ENCODE measurements at places on chromosomes 12 and 14.

DNA sequence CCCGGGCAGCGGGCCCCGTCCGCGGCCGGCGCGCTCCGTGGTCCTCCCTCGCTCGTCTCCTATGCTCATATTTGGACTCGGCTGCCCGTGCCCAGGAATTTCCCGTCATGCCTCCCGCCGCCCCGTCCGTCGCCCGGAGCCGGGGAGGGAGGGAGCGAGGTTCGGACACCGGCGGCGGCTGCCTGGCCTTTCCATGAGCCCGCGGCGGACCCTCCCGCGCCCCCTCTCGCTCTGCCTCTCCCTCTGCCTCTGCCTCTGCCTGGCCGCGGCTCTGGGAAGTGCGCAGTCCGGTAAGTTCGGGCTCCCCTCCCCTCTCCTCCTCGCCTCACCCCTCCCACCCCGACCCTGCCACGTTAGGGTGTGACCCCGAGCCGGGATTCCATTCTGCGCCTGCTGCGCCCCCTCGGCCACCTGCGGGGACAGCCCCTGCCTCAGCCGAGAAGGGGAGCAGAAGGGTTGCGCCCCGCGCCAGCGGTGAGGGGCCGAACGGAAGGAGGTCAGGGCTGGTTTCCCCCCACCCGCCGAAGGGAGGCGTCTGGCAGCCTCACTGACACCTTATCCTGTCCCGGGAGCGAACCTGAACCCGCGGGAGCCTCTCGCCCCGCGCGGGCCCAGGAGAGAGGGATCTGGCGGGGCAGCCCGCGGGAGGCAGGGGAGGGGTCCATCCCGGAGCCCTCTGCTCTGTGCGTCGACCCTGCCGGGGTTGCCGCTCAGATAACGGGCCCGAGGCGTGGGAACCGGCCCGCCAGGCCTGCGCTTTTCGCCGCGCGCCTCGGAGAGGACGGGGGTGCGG is at the start of gene MSRB3:
TSS of gene MSRB3 (plus strand) at position 108 of the 793 bp plus-strand sequence. CDS start 29,897 bp downstream, outside the sequence.
- peak; percentile 90 for DNase-seq

GRCh38 chr14:85948153-85948552 is 418.2 kb downstream of the FLRT2 start:
- DNase-seq, result peak; percentile 3

DNA sequence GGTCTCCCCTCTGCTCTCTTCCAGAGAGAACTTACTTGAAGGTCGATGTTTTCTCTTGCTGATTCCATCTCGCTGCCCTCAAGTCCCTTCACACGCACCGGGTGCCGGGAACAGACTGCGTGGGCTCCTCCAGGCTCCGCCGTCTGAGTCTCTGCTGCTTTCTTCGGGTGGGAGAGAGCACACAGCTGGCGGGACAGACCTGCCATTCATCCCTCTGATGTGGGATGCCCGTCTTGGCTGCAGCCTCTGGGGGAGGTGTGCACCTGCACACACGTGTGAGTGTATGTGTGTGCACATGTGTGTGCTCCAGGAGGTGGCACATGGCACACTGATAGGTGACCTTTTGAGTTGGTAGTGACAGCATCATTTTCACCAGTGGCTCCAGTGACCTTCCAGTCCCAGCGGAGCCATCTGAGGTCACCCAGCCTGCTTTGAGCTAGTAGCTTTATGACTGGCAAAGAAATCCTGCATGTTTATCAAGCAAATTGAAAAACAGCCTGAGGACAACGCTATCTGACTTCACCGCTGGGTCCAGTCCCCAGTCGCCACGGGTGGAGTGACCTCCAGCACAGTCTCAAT is at the start of gene NINJ2:
TSS of gene NINJ2 (minus strand) at position 153 of the 579 bp plus-strand sequence. CDS start at position 68, 85 bp downstream.
- no peak for DNase-seq

DNA sequence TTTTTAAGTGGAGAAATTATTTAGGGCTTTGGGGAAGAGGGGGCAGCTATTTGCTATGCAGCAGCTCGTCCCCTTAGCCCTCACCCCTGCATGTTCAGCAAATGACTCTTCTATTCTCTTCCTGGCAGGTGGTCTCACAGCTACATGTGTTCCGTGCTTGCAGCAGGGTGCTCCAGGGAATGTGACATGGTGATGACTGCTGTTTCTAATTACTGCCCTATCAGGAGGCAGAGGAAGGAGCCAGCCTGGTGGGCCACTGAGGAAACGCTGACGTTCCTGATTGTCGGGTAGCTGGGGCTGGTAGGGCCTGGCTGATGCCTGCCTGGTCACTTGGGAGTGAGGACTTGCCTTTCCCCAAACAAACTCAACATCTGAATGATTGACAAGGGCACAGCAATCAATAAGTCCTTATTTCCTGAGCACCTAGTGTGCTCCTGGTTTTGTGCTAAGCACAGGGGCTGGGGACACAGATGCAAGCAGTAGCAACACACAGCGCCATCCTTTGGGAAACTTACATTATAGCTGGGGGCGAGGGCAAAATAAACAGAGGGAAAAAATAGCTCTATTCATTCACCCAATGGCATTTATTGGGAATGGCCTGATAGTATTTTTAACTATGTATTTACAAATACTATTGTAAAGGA is 377.8 kb downstream of the FUT8 start:
- DNase-seq, result no peak

- DNase-seq, result peak; percentile 65
These were observed 114.0 kb upstream of the TMEM132D start for GRCh38 chr12:130017591-130018449.

DNA sequence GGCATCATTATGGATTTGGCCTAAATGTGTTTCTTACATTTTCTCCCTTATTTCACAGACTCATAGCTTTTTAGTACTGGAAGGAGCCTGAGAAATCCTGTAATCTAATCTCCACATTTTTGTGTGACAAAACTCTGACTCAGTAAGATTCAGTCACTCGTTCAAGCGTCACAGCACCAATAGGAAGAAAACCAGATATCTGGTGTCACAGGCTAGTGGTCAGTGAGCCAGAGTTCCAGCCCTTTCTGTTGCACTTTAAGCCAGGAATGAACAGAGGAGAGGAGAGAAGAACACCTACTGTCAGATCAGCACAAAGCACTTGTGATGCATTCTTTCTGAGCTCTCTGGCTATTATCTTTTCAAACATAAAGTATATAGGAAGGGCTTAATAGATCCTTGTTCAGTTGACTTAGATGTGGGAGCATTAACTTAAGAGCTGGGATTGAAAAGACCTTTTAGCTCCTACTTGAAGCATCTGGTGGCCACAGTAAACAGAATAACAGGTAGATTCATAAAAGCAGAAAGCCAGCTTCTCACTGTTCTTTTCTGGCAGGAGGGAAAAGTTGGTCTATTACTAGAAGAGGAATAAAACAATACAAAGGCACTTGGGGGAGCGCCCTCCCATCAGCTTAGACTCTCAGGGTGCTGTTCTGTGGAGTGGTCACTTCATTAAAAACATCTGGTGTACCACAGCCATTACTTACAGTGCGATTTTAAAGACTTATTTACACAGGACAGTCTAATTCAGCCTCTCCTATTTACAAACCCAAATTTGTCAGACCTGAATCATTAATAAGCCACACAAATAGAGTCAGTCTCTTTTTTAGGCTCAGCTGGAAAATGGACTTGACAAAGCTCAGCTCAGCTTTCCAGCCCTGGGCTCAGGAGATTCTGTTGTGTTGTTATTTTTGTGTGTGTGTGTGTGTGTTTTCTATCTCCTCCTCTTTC is 12.2 kb upstream of the NID2 start:
- DNase-seq, result no peak

- DNase-seq, result no peak
These were observed 96.6 kb downstream of the SCN8A start for GRCh38 chr12:51687614-51688013.

- DNase-seq, result no peak
These were observed 4.3 kb downstream of the PRKAB1 start for GRCh38 chr12:119672194-119672593.

- DNase-seq, result no peak
These were observed 64.5 kb upstream of the GTF2A1 start for GRCh38 chr14:81285245-81285644.

DNA sequence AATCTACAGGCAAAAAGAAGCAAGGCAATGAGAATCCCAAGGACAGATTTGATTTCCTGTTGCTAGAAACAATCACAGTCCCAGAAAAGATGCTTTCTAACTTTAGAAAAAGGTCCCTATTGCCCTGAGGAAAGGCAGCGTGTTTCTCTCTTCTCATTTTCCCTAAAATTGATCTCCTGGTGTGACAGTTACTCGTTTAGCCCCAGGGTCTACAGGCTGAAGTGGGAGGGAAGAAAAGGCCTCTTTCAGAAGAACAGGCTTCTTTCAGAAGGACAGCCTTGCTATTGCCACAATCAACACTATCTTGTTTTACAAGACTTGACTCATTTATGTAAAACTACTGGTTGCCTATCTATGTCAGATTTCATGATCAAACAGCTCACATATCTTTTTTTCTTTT is 121.8 kb upstream of the OR4E1 start:
- no peak for DNase-seq

GRCh38 chr14:64880221-64881121 is 764 bp upstream of the SPTB start:
- DNase-seq, result peak; percentile 82

DNA sequence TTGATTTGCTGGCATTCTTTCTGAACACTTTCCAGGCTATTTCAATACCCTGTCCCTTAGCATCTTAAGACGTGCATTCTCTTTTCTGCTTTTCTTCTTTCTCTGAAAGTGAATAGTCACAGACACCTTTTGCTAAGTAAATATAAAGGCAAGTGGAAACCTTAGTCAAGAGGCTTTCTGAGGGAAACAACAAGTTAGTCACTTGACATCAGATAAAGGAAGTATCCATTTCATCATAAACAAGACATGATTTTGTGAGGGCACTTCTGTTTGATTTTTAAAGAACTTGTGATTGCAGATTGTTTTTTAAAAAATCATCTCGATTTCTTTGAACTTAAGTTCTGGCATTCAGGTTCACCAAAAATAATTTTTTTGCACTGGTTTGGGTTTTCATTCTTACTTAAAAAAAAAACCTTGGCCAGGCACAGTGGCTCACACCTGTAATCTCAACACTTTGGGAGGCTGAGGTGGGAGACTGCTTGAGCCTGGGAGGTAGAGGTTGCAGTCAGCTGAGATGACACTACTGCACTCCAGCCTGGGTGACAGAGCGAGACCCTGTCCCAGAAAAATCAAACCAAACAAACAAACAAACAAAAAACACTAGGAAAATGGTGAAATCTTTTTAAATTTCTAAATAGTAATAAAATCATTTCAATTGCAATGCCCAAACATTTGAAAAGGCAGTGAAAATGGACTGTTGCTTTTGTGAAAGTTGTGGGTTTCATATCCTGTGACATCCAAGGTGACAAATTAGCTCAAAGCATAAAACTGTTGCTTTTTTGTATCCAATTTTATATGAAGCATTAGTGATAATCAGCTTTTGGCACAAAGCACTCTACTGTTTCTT is 8.3 kb upstream of the KLHL42 start:
- DNase-seq, result no peak

DNA sequence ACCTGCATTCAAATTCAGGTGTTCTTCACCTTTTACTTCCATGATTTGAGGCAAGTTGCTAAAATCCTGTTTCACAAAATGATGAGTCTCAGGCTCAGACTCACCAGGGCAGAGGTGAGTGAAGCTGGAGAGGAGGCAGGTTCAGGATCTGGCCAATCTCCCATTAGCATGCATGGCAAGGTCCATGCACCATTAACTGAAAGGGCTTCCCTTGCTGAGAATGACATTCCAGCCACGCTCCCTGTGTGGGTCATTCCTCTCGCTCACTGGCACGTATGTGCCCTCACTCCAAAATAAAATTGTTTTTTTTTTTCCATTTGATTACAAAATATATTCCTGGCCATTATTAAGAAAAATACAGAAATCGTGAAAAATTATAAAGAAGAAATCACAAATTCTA is 257.6 kb downstream of the C12orf75 start:
- DNase-seq, result no peak

DNA sequence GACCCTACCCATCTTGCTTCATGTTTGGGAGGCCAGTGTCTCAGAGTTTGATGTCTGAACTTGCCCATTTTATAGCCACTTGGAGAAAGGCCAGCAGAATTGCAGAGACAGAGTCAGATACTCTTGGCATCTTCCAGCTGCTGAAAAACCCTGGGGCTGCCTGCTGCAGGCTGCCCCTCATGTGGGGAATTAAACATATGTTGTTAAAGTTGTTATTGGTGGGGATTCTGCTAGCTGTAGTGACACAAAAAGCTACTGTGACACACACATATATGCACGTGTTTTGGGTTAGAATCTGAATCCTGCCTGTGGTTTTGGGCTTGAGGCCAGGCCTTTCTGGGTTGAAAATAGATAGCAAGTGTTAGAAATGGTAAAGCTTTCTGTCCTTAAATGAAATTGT is 1288.4 kb downstream of the AACS start:
- no peak for DNase-seq

- DNase-seq, result no peak
These were observed 53.9 kb downstream of the TMX1 start for GRCh38 chr14:51293912-51294389.

GRCh38 chr12:32322354-32322753 is 77.0 kb upstream of the FGD4 start:
- DNase-seq, result no peak

- no peak for DNase-seq
These were observed 106.5 kb downstream of the ZC3H14 start for GRCh38 chr14:88669346-88669745.

GRCh38 chr12:109382031-109382430 is 34.3 kb downstream of the MYO1H start:
- DNase-seq, result no peak

DNA sequence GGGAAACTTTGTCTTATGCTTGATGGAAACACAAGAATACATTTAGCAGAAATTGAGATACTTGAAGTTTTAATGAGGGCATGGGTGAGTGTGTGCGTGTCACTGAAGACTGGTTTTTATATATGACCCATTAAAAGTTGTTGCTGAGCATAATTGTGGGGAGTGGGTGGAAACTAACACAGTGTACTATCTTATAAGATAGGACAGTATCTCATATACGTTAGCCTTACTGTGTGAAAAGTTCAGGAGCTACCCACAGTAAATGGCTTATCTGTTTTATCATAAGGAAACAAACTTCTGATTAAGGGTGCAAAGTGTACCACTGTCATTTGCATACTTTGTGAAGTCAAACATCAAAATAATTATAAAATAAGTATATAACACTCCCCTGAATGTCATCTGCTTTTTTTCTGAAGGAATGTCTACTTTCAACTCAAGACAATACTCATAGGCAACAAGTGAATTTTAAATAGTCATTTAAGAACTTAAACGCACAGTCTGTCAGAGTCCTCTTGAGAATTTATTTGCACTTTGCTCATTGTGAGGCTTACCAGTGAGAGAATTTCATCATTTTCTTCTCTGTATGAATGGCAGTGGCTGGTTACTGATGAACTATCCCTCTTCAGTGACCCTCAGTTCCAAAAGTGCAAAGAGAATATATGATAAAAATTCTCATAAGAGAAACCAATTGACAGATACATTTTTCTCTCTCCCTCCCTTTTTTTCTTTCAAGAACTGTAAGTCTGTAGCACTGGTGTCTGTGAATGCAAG is 4.2 kb downstream of the PDE3A start:
- DNase-seq, result no peak

Data from stomach (tissue), 19 donors.